ENCODE measurements at places on chromosomes 7 and 10.
A peak's percentile ranks its signal among the peaks of the same experiment; 100 is the strongest.

DNA sequence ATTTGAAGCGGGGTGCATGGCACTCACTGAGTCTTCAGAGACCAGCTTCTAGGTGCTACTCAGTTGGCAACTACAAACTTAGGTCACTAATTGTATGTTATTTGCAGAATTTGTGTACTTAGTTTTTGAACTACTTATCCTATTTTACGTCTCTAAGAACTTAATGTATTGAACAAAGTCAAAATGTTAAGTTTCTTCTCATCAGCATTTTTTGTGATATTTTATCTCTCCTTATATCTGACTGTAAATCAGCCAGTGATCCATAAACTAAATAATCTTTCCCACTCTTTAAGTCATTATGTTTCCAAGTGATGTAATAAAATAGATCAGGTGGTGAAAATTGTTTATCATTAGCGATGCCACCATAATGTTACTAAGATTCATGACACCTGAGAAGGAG is 60.3 kb upstream of the TMEM248 start:
- DNase-seq = no peak

DNA sequence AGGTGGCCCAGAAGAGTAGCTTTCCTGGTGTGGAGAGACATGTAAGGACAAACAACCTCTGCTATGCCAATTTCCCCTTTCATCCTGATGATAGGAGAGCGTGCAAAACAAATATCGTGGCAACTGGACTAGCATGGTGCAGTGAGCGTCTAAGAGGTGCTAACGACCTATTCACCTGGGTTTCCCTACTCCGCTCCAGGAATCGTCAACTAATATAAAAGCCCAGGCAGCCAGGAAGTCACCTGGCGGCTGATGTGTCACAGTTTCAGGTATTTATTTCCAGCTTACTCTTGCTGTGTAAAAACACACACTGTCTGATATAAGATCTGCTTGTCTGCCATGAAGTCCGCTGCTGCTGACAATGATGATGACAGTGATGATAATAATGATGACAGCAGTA is 56.5 kb upstream of the EFCAB10 start:
- DNase-seq = no peak

GRCh38 chr7:84847790-84848189 is 339.1 kb downstream of the SEMA3D start:
- DNase-seq = no peak

GRCh38 chr7:23491502-23491901 is 21.2 kb upstream of the IGF2BP3 start:
- no peak for DNase-seq

DNA sequence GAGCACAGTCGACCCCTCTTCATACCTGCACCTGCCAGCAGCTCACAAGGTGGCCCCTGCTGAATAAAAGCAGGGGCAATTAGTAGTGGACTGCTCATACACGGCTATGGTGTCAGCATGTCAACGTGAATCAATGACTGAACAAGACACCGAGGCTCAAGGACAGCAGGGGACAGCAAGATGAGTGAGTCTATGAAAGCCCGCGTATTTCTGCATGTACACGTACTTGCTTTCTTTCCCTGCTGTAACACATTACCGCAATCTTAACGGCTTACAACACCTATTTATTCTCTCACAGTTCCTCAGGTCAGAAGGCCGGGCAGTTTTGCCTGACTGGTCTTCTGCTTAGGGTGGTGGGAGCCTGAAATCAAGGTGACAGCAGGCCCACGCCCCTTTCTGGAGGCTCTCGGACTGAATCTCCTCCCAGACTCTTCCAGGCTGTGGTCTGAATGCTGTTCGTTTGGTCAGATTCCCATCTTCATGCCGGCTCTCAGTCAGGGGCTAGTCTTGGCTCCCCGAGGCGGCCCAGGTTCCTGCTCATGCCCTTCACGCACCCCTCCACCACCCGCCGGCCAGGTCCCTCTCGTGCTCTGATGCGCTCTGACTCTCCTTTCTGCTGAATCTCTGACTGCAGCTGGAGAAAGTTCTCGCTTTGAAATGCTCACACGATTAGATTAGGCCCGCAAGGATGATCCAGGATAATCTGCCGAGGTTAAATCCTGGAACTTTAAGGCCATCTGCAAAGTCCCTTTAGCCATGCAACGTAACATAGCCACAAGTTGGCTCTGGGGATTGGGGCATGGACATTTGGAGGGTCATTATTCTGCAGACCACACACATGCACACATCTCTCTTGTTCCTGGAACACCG is 7.8 kb upstream of the PPP2R2D start:
- no peak for DNase-seq

DNA sequence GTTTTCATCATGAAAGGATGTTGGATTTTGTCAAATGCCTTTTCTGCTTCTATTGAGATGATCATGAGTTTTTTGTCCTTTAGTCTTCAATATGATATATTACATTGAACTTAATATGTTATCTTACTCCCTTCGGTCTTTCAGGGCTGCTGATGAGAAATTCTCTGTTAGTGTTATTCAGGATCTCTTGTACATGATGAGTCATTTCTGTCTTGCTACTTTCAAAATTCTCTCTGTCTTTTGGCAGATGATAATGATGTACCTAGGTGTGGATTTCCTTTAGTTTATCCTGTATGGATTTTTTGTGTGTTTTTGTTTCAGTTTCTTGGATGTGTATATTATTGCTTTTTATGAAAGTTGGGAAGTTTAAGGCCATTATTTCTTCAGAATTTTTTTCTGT is 320.9 kb upstream of the NPSR1 start:
- no peak for DNase-seq

DNA sequence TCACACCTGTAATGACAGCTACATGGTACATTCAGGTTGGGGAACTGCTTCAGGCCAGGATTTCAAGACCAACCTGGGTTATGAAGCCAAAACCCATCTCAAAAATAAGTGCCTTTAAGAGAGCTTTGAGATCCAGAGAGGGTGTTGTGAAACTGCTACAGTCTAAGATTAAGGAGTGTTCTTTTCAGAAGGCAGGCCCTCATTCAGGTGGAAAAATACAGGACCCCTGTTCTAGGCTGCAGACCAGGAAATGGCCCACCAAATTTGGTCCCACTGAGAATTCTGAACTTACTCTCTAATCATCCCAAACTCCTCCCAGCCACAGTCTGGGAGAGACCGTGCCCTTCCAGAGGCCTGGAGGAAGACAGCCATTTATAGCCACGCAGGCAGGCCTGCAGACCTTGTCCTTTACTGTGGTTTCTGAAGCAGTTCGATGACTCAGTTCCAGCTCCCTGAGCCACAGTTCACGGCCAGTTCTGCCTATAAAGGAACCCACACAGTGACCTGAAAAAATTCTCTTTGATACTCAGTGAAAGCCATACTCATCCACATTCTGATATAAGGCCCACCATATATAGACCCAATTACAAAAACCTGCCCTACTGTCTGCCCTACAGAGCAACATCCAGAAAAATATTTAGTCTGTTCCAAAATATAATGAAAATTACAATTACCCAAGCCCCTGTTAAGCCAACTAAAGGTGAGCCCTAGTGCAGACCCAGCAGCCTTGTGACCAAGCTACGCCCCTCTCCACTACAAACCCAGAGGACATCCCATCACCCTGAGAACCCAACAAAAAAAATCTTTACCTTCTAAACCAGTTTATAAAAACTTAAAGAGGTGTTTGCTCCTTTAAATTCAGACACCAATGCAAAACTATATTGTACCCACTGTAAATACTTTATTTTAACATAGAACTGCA is 21.2 kb downstream of the ZNF680 start:
- DNase-seq = no peak

- DNase-seq = no peak
These were observed 60.8 kb upstream of the MEOX2 start for GRCh38 chr7:15747301-15747700.

DNA sequence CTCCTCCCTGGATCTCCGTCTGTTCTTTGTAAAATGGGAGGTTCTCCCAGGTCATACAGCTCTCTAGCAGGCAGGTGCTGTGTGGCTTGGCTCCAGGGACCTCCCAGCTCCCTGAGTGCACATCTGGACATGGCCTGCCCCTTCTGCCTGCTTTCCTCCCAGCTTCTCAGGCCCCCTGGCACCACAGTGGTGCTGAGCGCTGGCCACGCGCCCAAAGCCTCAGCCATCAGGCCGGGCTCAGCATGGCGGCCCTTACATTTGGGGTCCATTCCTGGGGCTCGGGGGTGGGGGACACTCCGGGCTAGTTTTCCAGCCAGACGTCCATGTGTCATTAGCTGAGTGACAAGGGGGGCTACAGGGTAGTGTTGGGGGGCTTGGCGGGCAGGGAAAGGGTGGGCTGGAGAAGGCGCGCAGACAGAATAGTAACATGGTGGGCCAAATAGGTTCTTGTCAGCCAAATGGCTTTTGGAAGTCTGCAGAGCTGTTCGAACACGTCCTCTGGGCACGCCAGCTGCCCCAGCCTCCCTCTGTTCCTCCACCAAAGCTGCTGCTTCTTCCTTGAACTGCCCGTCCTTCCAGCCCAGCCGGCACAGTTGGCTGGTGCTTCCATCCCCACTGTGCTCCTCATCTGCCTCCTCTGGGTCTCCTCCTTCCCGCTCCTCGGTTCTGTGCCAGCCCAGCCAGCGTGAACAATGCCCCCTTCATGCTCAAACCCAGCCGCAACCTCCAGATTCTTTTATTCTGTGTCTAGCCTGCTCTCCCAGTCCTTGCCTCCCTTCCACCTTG is 65.9 kb downstream of the GOLGA7B start:
- DNase-seq = peak; percentile 68

All from substantia nigra (tissue), 51 donors.